ENCODE measurements at places on chromosomes 16 and 17. TPM values are rescaled to one million over a fixed set of nuclear protein-coding genes. Genes with fewer than 3 reads are reported as not detected.

Gene THAP11
- total RNA-seq, result 48.1 TPM

Gene RUSF1
- total RNA-seq, result 60.2 TPM

Gene ENPP7
- not detected for total RNA-seq

GRCh38 chr16:678858-679813, 1.1 kb upstream of the STUB1 start:
- peak overlapping the region; percentile 73 for H3K27ac ChIP-seq
- peaks cover 18% of the 10 kb centered on the region for H3K4me1 ChIP-seq
- peaks cover 7% of the 10 kb centered on the region for H3K27me3 ChIP-seq
- DNase-seq, result peak; percentile 72
- peaks cover 5% of the 10 kb centered on the region for H3K36me3 ChIP-seq

GRCh38 chr17:6797718-6798351, 21.8 kb downstream of the FBXO39 start:
- H3K36me3 ChIP-seq, result no peaks in the 10 kb centered on the region
- no peak overlapping the region for H3K4me3 ChIP-seq
- peaks cover 7% of the 10 kb centered on the region for H3K4me1 ChIP-seq

- peaks cover 71% of the 10 kb centered on the region for H3K27me3 ChIP-seq
- no peaks in the 10 kb centered on the region for H3K36me3 ChIP-seq
- H3K4me3 ChIP-seq, result peak within 1 kb of the TSS; percentile 74
These were observed at the start of gene WNT3 for GRCh38 chr17:46818316-46818928. WNT3 (minus strand) TSS chr17:46818692; CDS start chr17:46818597, 95 bp downstream.

- H3K4me3 ChIP-seq, result no peak overlapping the region
- H3K4me1 ChIP-seq, result no peaks in the 10 kb centered on the region
- H3K36me3 ChIP-seq, result no peaks in the 10 kb centered on the region
- H3K27ac ChIP-seq, result no peak overlapping the region
- no peak for DNase-seq
- H3K27me3 ChIP-seq, result no peaks in the 10 kb centered on the region
These were observed 206.1 kb downstream of the HAPSTR1 start for GRCh38 chr16:9297437-9298113.

DNA sequence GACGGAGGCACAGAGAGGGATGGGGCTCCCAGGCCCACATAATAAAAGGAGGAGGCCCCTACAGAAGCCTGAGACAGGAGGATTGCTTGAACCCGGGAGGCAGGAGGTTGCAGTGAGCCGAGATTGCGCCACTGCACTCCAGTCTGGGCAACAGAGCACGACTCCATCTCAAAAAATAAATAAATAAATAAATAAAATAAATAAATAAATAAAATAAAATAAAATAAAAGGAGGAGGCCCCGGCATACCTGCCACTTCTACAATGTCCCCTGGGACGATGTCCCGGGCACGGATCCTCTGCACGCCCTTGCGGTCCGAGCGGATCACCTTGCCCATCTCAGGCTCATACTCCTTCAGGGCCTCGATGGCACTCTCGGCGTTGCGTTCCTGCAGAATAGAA, 13.2 kb downstream of the ATP2A3 start:
- H3K27ac ChIP-seq, result no peak overlapping the region
- H3K27me3 ChIP-seq, result no peaks in the 10 kb centered on the region
- H3K4me1 ChIP-seq, result peaks cover 2% of the 10 kb centered on the region
- peaks cover 7% of the 10 kb centered on the region for H3K36me3 ChIP-seq
- H3K4me3 ChIP-seq, result no peak overlapping the region
